ENCODE measurements at places on chromosomes 3 and 15.

DNA sequence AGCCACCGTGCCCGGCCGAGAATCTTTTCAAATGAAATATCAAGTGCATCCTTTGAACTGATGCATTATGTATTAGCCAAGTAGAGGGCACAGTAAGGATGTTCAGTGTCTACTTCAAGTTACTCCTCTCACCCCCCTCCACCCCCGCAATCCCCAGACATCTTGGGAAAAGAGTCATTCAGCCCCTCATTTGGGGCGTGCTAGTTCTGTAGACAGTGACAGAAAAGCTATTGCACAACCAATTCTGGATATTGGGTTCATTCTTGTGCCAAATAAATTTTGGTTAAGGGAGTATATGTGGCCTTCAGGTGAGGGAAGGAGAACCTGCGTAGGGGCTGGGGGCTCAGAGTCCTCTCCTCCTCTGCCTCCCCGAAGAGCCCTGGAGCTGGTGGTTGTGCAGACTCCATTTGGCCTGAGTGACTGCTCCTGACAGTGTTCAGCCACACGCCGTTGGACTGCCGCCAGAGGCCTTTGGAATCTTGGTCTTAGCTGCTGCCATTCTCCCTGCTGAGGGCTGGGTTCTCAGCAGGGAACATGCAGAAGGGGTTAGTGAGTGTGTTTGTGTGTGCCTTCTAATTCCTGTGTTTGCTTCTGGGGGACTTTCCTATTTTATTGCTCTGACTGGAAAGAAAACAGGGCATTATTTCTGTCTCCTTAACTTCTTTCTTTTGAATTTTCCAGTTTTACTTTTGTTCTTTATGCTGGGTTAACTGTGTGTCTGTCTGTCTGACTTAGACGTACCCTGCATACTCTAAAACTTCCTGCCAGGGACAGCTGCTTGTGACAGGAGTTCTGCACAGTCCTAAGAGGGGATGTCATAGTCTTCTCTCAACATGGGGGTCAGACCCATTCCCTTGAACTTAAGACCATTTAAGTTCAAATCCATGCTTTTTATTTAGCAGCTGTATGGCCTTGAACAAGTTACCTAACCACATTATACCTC lies 21.0 kb downstream of the RARB start:
- DNase-seq: no peak

DNA sequence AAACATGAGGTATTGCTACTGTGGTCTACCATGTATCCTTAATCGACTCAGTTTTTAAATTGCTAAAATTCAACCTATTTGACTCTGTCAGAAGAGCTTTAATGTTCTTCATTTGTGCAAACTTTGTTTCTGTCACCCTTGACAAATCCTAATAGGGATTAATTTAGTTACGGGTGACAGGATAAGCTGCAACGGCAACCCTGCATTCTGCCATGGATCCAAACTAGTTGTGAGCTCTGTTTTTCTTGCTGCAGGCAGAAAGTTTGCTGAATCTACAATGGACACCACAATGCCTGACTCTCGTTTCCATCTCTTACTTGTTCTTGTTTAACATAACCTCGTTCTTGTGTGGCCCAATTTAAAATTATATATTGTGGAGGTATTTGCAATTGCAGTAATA lies 352.3 kb downstream of the ROBO2 start:
- DNase-seq: no peak

DNA sequence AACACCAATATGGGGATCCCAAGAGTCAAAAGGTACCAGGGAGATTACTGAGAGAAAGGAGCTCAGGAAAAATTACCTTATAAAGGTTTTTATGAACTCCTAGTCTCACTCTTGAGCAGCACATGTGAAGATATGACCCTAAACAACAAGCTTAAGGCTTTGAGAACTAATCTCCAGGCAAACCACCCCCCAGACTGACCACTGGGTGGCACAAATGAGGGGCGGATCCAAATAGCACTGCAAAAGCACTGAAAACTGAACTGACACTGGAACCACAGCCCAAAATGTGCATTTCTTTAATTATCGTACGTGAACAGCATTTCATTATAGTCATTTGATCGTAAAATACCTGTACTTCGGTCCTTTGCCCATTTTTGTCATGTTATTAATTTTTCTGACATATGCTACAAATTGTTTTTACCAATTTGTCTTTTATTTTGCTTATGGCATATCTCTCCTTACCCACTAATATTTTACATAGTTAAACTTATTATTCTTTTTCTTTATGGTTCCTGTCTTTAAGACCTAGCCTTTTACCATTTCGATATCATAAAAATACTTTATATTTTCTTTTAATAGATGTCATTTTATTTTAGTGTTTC lies 31.5 kb upstream of the TFDP2 start:
- DNase-seq: no peak

- DNase-seq: no peak
These were observed 141.8 kb downstream of the ALDH1A2 start for GRCh38 chr15:57923750-57924149.
